ENCODE measurements at places on chromosomes 2 and 18.

- DNase-seq: no peak
Observed at GRCh38 chr18:4807604-4808293, 352.6 kb upstream of the DLGAP1 start.

- DNase-seq: no peak
Observed at GRCh38 chr2:177245010-177245422, 19.5 kb downstream of the NFE2L2 start.

DNA sequence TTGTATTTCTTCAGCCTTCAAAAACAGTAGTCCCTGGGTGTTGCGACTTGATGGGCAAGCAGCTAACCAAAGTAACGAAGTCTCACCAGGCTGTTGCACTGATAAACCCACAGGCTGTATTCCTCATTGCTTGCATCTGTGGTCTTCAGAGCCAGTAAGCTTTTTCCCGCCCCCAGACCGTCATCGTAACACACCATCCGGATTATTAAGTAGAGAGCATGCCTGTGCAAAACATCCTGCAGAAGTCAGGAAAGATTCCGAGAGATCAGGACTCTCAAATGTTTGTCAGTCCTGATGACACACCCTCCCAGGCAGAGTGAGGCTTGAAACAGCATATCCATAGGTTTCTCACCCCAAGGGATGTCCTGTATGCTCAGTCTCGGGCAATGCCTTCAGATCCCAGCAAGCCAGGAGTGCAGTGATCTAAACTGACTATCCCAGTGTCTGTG lies 15.9 kb downstream of the ITGB1BP1 start:
- no peak for DNase-seq

GRCh38 chr18:10314066-10314465 lies 140.4 kb upstream of the APCDD1 start:
- DNase-seq: no peak

- no peak for DNase-seq
Observed at GRCh38 chr2:202769201-202769600, 102.4 kb downstream of the ICA1L start.

DNA sequence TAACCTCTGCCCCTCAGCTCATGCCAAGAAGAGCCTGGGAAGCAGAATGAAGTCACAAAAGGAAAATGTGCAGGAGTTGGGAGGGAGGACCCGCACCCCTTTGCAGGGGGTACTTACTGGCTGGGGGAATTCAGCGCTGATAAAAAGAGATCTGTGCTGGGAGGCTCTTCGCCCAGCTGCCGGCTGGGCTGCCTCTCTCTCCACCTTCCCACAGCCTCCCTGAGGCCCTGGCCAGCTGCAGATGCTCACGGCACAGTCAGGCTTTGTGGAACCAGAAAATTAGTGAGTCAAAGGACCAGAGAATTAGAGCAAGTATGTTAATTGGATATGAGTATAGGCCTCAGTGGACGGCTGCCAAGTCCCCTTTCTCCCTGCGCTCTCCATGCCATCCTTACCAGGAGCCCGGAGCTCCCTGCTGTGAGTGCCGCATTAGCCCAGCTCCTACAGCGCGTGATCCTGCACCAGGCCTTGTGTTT lies 181.7 kb upstream of the SH3BP4 start:
- DNase-seq: peak; percentile 63

DNA sequence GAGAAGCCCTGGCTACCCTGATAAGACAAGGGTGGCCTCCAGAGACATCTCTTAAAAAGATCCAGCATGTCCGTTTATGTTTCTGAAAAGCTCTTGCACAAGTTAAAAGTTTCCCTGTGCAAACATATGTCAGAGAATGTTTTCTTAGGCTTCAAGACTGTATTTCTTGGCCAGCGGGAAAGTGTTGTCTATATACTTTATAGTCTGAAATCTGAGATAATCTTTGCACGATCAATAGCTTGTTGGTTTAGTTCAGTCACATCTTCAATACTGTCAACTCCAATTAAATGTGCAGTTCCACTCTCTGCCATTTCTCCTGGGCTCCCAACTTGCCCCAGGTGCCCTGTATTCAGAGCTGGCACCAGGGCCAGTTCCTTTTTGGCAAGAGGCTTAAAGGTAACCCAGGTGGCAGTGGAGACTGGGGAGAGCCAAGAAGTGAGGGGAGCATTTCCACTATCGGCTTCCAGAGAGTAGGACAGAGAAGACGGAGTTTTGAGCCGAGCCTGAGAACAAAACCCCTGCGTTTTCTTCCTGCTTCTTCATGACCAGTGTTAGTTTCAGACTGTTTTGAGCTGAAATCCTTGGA lies 64.4 kb downstream of the ACOXL start:
- DNase-seq: no peak

DNA sequence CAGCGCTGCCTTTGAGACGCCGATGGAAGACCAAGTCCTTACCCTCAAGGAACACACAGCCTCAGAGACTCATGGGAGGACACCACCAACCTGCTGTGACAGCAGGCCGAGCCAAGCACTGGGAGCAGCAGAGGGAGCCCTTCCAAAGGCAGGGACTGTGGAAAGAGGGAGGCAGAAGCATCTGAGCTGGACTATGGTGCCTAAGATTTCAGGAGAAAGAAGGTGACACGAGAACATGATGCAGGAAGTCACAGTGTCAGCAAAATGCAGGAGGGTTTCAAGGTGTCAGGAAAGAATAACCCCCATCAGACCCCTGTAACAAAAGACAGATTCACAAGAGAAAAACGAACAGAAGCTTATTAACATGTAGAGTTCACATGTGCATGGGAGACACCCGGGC lies 24.2 kb upstream of the COX7A2L start:
- DNase-seq: no peak

DNA sequence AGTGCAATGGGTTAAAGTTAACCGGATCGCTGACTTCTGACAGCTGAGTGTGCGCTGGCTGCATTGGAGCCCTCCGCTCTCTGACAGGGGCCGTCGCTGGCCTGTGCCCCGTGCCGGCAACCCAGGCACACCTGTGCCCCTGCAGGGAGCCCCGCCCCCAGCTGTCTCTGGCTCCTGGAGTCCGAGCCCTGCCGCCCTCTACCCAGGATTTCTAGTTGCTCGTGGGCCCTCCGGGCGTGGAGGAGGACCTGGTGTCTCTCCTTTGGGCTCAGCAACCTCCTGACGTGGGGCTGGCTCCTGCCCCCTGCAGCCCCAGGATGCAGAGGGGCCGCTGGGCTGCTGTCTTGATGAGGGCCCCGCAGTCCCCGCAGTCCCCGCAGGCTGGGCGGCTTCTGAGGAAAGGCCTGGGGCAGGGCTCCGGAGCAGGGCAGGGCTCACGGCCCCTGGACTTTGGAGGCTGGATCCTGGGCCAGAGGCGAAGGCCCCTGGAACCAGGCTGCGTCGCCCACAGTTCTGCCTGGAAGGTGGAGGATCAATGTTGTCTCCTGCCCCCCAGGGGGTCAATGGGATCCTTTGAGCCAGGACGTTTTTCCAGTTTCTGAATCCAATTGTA lies 172.8 kb downstream of the RNF144A start:
- no peak for DNase-seq

- no peak for DNase-seq
Observed at GRCh38 chr2:240626531-240627300, 1.4 kb downstream of the GPR35 start.

DNA sequence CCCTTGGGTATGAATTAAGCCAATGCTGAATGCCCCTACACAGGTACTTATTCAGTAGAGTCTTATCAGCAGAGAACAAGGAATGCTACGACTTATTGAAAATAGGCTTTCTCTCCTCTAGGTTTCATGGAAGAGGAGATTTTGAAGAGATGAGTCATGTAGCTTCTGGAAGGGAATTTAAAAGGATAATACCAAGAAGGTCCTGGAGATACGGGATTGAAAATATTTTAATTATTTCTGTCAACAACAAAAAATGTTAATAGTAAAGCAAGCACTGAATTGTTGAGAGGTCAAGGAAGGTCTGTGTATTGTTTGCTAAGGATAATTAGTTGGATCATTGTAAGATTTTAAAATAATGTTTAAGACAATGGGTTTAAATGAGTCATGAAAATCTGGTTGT lies 293.0 kb upstream of the SPHKAP start:
- no peak for DNase-seq

DNA sequence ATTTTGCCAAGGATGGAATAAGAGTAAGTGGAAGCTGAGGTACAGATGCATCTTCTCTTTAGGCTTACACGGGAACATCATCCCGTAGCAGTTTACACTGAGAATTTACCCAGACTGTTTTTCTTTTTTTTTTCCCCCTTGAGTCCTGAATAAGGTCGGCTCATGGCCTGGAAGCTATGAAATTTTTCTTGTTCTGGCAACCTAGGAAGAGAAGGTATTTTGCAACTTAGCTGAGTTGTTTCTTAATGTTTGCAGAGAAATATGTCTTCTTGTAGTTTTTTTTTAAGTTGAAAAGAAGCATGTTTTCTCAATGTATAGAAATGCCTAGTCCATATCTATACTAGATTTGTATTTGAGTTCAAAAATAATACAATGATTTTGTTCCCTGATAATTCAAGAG lies 712.5 kb downstream of the TDRD15 start:
- DNase-seq: no peak

Data from NCI-H1092 (cell line).